Natural killer cell (primary cell): ENCODE measurements at places on chromosomes 6 and 20.
A peak's percentile ranks its signal among the peaks of the same experiment; 100 is the strongest.

DNA sequence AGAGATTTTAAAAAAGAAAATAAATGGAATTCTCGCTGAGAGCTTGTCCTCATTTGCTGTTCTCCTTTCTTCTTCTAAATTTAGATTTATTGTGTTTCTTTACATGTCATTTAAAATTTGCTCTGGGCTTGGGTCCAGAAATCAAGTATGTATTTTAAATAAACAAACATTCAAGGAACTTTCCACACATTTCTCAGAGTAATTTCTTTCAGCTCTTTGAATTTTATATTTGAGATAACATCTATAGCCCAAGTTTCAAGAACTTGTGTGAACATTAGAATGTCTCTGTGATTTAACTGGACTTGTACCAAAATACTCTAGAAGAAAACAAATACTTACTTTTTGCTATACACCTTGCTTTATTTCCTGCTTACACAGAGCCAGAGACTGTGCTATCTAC, 192.3 kb downstream of the TMEM200A start:
- no peak overlapping the region for H3K4me3 ChIP-seq
- no peaks in the 10 kb centered on the region for H3K4me1 ChIP-seq
- no peak overlapping the region for H3K27ac ChIP-seq
- DNase-seq = no peak
- H3K36me3 ChIP-seq = no peaks in the 10 kb centered on the region

GRCh38 chr6:1761477-1761877, 151.8 kb downstream of the FOXC1 start:
- H3K4me3 ChIP-seq = no peak overlapping the region
- no peaks in the 10 kb centered on the region for H3K4me1 ChIP-seq
- peaks cover 7% of the 10 kb centered on the region for H3K27me3 ChIP-seq
- no peaks in the 10 kb centered on the region for H3K36me3 ChIP-seq
- no peak for DNase-seq

GRCh38 chr6:134822920-134823709, 126.8 kb downstream of the ALDH8A1 start:
- H3K36me3 ChIP-seq = no peaks in the 10 kb centered on the region
- no peak overlapping the region for H3K4me3 ChIP-seq
- H3K27ac ChIP-seq = no peak overlapping the region
- H3K27me3 ChIP-seq = no peaks in the 10 kb centered on the region
- no peak for DNase-seq

- no peak overlapping the region for H3K4me3 ChIP-seq
- H3K27ac ChIP-seq = no peak overlapping the region
- H3K36me3 ChIP-seq = no peaks in the 10 kb centered on the region
Observed at GRCh38 chr6:95469511-95469910, 107.8 kb upstream of the MANEA start.

DNA sequence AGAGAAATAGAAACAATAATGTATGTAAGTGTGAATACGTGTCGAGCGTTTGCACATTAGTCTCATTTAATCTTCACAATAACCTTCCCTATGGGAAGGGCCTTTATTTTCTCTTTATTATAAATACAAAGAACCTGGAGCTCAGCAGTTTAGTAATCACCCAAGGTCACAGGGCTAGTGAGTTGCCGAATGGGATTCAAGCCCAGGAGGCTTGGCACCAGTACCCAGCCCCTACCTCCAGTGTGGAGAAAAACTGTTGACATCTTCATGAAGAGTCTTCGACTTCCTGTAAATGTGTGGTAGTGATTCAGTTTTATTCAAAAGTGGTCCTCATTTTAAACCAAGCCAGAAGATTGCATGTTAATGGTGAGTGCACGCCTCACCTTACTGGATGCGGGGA, 162.8 kb downstream of the SCML4 start:
- H3K36me3 ChIP-seq = no peaks in the 10 kb centered on the region
- no peaks in the 10 kb centered on the region for H3K27me3 ChIP-seq
- H3K4me1 ChIP-seq = peaks cover 18% of the 10 kb centered on the region
- no peak overlapping the region for H3K4me3 ChIP-seq

GRCh38 chr6:46062312-46062711, 46.7 kb upstream of the CLIC5 start:
- H3K4me1 ChIP-seq = peaks cover 4% of the 10 kb centered on the region
- no peak for DNase-seq
- no peak overlapping the region for H3K4me3 ChIP-seq
- no peak overlapping the region for H3K27ac ChIP-seq
- H3K27me3 ChIP-seq = peaks cover 7% of the 10 kb centered on the region

GRCh38 chr6:46325561-46326530, 155.1 kb upstream of the ENPP5 start:
- H3K27me3 ChIP-seq = no peaks in the 10 kb centered on the region
- H3K4me1 ChIP-seq = peaks cover 11% of the 10 kb centered on the region
- no peak overlapping the region for H3K4me3 ChIP-seq
- no peak overlapping the region for H3K27ac ChIP-seq

DNA sequence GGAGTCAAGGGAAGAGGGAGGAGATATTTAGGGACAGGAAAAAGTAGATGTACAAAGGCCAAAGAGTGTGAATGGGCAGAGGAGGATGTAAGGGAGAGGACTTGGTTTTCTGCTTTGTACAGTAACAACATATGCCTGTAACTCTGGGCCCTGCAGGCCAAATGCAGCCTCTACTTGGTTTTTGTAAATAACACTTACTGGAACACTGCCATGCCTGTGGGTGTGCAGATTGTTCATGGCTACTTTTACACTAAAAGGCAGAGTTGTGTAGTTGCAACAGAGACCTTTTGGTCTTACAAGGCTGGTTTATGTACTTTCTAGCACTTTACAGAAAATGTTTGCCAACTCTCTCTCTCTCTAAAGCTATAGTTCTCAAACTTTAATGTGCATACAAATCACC, 157.1 kb downstream of the PHACTR1 start:
- no peak overlapping the region for H3K4me3 ChIP-seq
- no peaks in the 10 kb centered on the region for H3K27me3 ChIP-seq
- no peak overlapping the region for H3K27ac ChIP-seq
- no peaks in the 10 kb centered on the region for H3K36me3 ChIP-seq

- peaks cover 3% of the 10 kb centered on the region for H3K27me3 ChIP-seq
- DNase-seq = peak; percentile 82
- no peak within 1 kb of the TSS for H3K27ac ChIP-seq
- peak within 1 kb of the TSS; percentile 47 for H3K4me3 ChIP-seq
Observed at GRCh38 chr6:40587240-40588069, at the start of gene LRFN2. Gene LRFN2, minus strand, starts transcription at chr6:40587364.

DNA sequence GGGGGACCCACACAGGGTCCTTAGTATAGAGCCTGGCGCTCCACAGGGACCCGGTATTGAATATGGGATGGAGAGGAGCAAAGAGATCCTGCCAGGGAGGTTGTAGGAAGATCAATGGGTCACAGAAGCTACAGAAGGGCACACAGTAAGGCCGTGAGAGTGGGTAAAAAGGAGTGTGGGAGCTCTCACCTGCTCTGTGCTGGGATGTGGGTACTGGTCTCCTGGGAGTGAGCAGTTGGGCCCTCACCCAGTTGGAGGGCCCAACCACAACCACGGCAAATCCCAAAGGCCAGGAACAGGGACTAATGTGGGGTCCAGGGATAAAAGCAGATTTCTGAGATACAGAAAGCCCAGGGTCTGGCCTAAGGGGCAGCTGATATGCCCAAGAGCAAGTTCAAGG, 73.4 kb upstream of the RNF24 start:
- no peak overlapping the region for H3K4me3 ChIP-seq
- H3K27me3 ChIP-seq = no peaks in the 10 kb centered on the region
- no peak overlapping the region for H3K27ac ChIP-seq
- peaks cover 19% of the 10 kb centered on the region for H3K4me1 ChIP-seq

DNA sequence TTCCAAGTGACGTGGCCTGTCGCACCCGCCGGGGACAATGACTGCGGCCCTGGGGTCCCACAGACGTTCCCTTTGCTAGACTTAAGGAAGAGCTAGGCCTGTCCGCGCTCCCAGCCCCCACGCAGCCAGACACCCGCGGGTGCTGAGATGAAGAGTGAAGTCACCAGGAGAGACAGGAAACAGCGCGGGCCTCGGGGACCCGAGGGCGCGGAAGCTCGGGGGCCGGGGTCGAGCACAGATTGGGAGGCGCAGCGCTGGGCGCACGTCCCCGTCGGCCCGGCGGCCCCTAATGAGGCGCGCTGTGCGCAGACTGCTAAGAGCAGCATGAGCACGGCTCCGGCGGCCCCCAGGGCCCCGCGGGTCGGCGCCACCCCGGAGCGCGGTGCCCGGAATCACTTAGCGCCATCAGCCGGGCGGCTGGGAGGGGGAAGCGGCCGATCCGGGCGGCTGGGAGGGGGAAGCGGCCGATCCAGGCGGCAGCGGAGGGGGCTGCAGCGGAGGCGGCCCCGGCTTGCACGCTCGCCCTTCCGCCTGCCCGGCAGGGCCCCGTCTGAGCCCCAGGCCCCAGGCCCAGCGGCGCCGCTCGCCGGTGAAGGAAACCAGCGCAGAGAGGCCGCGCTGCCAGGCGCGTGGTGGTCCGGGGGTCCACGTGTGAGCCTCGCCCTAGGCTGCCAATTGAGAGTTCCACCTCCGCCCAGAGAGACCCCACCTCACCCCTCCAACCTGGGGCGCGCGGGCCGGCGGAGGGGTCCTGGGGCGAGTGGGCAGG, 8.3 kb upstream of the AVP start:
- peak overlapping the region; percentile 28 for H3K4me3 ChIP-seq
- H3K27ac ChIP-seq = no peak overlapping the region
- H3K4me1 ChIP-seq = peaks cover 18% of the 10 kb centered on the region
- peaks cover 21% of the 10 kb centered on the region for H3K27me3 ChIP-seq
- no peaks in the 10 kb centered on the region for H3K36me3 ChIP-seq

- no peak for DNase-seq
- H3K27ac ChIP-seq = no peak overlapping the region
- H3K4me3 ChIP-seq = no peak overlapping the region
- no peaks in the 10 kb centered on the region for H3K27me3 ChIP-seq
- peaks cover 19% of the 10 kb centered on the region for H3K4me1 ChIP-seq
Observed at GRCh38 chr6:42742116-42742894, 3.6 kb downstream of the TBCC start.

DNA sequence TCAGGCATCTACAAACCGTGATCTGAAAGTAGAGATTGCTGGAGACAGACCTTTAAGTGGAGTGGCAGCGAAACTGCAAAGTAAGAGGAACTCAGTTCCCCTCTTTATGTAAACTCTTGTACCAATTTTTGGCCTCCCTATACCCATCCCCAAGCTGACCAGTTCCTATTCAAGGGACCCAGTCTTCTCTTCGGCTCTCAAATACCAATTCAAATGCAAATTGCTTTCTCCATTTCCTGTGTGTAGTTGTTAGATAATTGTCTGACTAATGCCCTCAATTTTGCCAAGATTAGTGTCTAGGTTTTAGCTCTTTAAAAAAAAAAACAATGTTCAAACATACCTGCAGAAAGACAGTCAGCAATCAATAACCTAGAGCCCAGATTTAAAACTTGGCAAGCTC, 150.9 kb downstream of the EYA4 start:
- H3K27me3 ChIP-seq = no peaks in the 10 kb centered on the region
- H3K36me3 ChIP-seq = no peaks in the 10 kb centered on the region
- DNase-seq = no peak

DNA sequence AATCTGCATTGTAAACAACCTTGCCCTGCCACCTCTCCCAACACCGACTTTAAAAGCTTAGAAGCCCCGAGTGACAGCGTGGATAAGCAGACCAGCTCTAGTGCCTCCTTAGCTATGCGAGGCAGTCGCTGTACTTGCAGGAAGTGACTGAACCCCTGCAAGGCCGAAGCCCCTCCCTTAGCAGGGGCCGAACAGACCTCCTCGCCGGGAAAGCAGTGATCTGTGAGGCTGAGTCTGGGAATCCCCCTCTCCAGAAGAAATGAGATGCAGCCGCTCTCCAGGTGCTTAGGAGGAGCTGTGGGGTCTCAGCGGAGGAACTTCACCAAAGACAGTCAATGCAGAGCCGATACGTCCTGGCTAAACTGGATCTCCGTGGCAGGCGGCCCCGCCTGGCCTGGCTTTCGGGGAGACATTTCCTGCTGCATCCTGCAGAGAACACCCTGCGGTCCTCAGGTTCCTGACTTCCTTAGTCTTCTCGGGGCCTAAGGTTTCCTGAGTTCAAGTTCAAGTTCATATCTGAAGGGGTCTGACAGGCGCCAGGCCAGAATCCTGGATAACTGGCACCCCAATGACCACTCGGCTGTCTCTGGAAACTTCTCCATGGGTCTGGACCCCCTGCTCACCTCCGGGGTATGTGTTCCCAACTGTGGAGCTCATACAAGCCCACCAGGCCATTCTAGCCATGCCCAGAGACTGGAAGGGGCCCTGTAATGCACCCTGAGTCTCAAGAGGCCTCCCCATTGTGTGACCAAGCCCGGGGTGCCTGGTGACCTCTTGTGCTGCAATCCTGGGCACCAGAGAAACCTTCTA, 20.4 kb upstream of the FRMD1 start:
- no peaks in the 10 kb centered on the region for H3K36me3 ChIP-seq
- no peak for DNase-seq
- no peak overlapping the region for H3K27ac ChIP-seq

DNA sequence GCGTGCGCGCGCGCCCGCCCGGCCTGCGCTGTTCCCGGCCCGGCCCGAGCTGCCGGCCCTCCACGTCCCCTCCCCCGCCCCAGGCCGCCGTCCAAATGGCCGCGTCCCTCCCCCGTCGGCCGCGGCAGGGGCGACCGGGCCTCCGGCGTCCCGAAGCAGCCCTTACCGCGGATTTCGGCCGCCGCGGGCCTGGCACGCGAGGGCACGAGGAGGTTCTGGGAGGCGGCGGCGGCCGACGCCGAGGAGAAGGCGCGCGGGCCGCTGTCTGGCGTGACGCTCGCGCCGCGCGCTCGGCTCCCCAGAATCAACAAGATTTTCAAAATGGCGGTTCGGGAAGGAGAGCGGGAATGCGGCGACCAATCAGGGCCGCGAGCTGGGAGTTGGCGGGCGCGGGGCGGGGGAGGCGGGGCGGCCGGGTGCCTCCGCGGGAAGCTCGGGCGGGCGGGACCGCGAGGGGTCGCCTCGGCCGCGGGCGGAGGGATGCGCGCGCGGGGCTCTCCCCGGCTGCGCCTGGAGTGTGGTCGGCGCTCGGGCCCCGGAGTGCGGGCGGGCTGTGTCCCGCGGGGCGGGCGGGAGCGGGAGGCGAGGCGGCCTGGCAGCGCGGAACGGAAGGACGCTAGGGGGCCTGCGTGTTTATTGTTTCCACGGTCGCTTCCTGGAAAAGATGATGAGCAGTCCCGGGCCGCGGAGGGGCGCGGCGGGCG, at the start of gene DEK:
DEK (minus strand) TSS at position 312 of the 704 bp plus-strand sequence. CDS start 543 bp downstream, outside the sequence.
- H3K27me3 ChIP-seq = no peaks in the 10 kb centered on the region
- H3K27ac ChIP-seq = peak within 1 kb of the TSS; percentile 81
- DNase-seq = peak; percentile 73
- H3K4me3 ChIP-seq = peak within 1 kb of the TSS; percentile 84
- peaks cover 31% of the 10 kb centered on the region for H3K4me1 ChIP-seq

GRCh38 chr6:127938701-127939100, 37.8 kb upstream of the THEMIS start:
- no peak for DNase-seq
- H3K36me3 ChIP-seq = no peaks in the 10 kb centered on the region
- H3K27ac ChIP-seq = no peak overlapping the region
- no peak overlapping the region for H3K4me3 ChIP-seq
- H3K4me1 ChIP-seq = no peaks in the 10 kb centered on the region
